ENCODE measurements at places on chromosomes 1 and 21.

- DNase-seq, result no peak
These were observed 501 bp upstream of the MRAP start for GRCh38 chr21:32298148-32298559.

GRCh38 chr1:95509989-95510388 is 276.0 kb downstream of the RWDD3 start:
- no peak for DNase-seq

DNA sequence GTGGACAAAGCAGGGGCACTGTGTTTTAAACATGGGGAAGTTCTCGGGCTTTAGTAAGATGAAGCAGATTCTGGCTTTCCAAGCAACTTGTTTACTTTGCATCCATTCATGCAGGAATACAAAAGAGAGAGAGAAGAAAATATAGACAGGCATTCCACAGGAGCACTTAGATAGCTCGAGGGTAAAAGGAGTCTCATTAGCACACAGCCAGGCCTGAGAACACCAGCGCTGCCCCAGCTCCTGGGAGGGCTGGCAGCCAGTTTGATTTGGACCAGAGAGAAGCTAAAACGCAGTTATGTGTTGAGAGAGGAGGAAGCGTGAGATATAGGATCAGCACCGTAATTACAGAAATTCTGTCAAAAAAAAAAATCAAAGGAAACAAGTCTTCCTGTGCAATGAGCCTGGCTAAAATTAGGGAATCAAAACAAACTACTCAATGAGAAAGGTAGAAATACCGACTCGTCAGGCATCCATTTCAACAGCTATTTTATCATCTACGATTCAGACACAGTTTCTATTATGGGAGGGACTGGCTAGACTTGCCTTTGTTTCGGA is 68.2 kb downstream of the CLSTN1 start:
- no peak for DNase-seq

- peak; percentile 59 for DNase-seq
These were observed 7.7 kb downstream of the ZBTB21 start for GRCh38 chr21:42002421-42002958.

DNA sequence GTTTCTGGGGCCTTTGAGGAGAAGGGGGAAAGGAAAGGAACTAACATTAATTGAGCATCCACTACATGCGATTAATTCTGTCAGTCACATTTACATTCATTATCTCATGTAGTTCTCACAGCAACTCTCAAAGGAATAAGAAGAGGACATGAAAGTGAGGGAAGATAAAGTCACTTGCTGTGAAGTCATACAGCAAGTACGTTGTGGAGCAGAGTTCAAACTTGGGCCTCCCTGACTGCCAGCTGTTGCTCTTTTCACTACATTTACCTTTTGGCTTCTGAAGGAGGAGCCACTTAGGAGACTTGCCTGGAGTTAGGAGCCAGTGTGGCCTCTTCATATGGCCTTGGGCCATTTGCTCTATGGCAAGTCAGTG is 6.2 kb downstream of the ZNF691 start:
- DNase-seq, result no peak

- DNase-seq, result no peak
These were observed 7.0 kb downstream of the INTS11 start for GRCh38 chr1:1317420-1317819.

DNA sequence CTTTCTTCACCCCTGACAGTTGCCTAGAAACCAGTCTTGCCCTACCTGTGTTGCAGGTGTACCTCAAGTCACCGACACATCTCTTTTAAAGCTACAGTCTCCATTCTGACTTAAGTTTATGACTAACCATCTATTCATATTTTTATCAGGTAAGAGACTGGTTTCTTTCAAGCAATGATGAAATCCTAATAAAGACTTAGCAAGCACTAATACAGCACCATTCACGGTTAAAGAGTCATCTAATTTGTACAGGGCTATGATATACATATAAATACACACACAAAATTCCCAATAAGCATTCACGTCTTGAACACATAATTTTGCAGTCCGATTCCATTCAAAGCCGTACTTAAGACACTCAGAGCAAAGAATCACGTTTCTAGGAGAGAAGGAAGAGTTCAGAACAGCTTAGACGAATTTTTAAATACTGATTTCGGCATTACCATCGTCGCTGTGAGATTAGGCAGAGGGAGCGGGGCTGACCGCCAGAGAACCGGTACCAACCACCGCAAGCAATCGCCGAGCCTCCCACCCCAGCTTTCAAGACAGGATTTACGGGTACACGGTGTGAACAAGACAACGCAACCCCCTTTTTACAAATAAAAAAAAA is 943 bp downstream of the ERRFI1 start:
- no peak for DNase-seq

Data from GM10248 (cell line).